ENCODE measurements at places on chromosomes 3 and 15. TPM values are rescaled to one million over a fixed set of nuclear protein-coding genes. Genes with fewer than 3 reads are reported as not detected.

Gene SPTSSB
- 0.20 TPM for total RNA-seq

Gene DOCK3
- 3.8 TPM for total RNA-seq

- DNase-seq = no peak
Observed at GRCh38 chr3:43862470-43862869, 171.7 kb downstream of the ABHD5 start.

Gene GOLGA8B
- 10.3 TPM for total RNA-seq

Gene CRYBG3
- total RNA-seq = 20.4 TPM

GRCh38 chr3:49415931-49416601 lies 3.8 kb downstream of the TCTA start:
- no peak for DNase-seq

Gene ATP10A
- 1.2 TPM for total RNA-seq

DNA sequence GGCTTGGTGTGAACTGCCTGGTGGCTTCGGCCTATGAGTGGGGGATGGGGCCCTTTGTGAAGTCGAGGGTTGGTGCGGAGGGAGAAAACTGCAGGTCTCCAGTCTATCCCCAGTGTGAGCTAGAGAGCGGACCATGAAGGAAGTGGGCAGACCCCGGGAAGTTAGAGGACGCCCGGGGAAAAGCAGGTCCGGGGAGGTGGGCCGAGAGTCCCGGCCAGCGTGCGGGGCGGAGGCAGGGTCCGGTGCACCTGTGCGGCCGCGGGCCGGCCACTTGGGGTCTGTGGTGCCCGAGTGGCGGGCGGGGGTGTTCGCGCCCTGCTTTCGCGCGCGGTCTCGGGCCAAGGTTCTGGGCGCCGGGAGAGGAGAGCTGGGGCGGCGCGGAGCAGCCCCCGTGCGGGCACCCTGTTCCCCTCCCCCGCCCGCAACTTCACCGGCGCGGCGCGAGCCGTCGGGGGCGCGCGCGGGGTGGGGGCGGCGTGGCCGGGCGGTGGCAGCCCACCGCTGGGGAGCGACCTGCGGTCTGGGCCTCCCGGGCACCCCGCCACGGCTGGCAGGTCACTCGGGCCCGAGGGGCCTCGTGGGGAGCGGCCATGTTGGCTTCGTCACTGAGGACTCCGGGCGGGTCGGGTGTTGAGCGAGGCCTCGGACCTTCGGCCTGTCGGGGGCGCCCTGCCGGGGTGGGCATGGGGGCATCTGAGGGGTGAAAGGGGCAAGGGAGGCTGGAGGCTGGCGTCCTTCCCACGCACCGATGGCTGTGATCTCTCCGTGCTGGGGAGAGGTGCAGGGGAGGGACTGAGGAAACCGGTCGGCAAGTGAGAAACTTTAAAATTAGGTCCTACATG lies 4.8 kb downstream of the UBE2E1 start:
- peak; percentile 72 for DNase-seq

- DNase-seq = no peak
Observed at GRCh38 chr3:132344666-132345280, 27.6 kb downstream of the ACP3 start.

DNA sequence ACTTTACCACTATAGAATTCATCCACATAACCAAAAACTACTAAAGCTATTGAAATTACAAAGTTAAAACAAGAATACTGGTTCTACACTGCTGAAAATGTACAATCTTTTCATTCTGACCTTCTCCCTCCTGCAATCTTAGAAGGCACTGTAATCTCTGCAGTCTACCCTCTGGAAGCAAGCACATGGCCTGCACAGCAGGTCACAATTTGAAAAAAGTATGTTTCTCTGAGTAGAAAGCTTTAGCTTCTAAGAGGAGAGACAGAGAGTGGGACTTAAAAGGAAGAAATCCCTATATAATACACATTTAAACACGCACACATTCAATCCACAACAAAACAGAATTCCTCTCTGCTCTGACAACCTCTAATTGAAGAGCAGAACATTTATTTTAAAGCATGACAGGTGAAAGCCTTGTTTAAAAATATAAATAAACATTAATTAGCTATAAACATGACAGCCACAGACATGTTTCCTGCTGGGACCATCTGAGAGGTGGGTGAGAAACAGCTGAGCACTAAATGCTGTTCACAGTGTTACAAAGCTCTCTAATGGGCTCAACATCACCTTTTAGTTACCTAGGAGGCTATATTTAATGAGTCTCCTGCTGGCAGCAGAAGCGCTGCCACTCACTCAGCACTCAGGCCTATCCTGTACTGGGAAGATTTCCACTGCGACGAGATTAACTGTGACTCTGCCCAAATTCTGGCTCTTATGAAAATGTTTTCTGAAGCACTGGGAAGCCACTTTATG lies 447.4 kb downstream of the AGBL1 start:
- no peak for DNase-seq

GRCh38 chr3:148723631-148724030 lies 25.9 kb downstream of the AGTR1 start:
- no peak for DNase-seq

Gene PIGZ
- total RNA-seq = 2.8 TPM

Gene LRRIQ4
- total RNA-seq = not detected

- no peak for DNase-seq
Observed at GRCh38 chr15:90259524-90259923, 5.9 kb upstream of the NGRN start.

All from left ventricle myocardium superior (tissue), 1 donor.